ENCODE measurements at places on chromosomes 2 and 18. TPM values are rescaled to one million over a fixed set of nuclear protein-coding genes. Genes with fewer than 3 reads are reported as not detected.

CD8B2 gene
- 0.11 TPM for total RNA-seq

DSG1 gene
- total RNA-seq, result 1.2 TPM

SLC39A10 gene
- 56.4 TPM for total RNA-seq

CNOT9 gene
- total RNA-seq, result 34.5 TPM

SOWAHC gene
- total RNA-seq, result 44.6 TPM

ALK gene
- total RNA-seq, result under 0.01 TPM

LYPD6B gene
- total RNA-seq, result 9.4 TPM

CHRNG gene
- total RNA-seq, result not detected

CHN1 gene
- 1.2 TPM for total RNA-seq

SCTR gene
- total RNA-seq, result not detected

FAM228A gene
- 1.6 TPM for total RNA-seq

PDE1A gene
- total RNA-seq, result 0.39 TPM

DSG4 gene
- total RNA-seq, result not detected

IGFBP5 gene
- 3.0 TPM for total RNA-seq

ARHGAP25 gene
- 0.79 TPM for total RNA-seq

PARD6G gene
- total RNA-seq, result 1.3 TPM

AQP12A gene
- total RNA-seq, result not detected

HRH4 gene
- total RNA-seq, result not detected

MERTK gene
- 31.3 TPM for total RNA-seq

SPDYA gene
- total RNA-seq, result 2.0 TPM

DOK6 gene
- total RNA-seq, result not detected

TBC1D8 gene
- 3.1 TPM for total RNA-seq

SCYGR4 gene
- not detected for total RNA-seq

All from placental epithelial cell (primary cell).